Bladder microvascular endothelial cell (primary cell): ENCODE measurements at places on chromosomes 1 and 21. TPM values are rescaled to one million over a fixed set of nuclear protein-coding genes. Genes with fewer than 3 reads are reported as not detected.

CCDC181 gene
- not detected in 2 replicates for total RNA-seq

LRRN2 gene
- 0.19 TPM in 1 of 2 replicates, not detected in the other for total RNA-seq

RNU1-2 gene
- 509 and 6,751 TPM in 2 replicates for total RNA-seq

IL23R gene
- total RNA-seq = not detected in 2 replicates

PWP2 gene
- total RNA-seq = 1.1 and 4.7 TPM in 2 replicates

LCE1D gene
- total RNA-seq = not detected in 2 replicates

TRIM33 gene
- 13.6 and 38.1 TPM in 2 replicates for total RNA-seq

GBP6 gene
- total RNA-seq = not detected in 2 replicates

ERMAP gene
- total RNA-seq = 5.3 and 7.9 TPM in 2 replicates

LHX8 gene
- total RNA-seq = not detected in 2 replicates

TRIM67 gene
- not detected in 2 replicates for total RNA-seq

KANK4 gene
- total RNA-seq = not detected in 2 replicates

FMO1 gene
- not detected in 2 replicates for total RNA-seq

BGLAP gene
- total RNA-seq = 0.38 TPM in 1 of 2 replicates, not detected in the other

MAEL gene
- not detected in 2 replicates for total RNA-seq

NUP210L gene
- total RNA-seq = 0.06 and 0.16 TPM in 2 replicates

FAM151A gene
- not detected in 2 replicates for total RNA-seq

FAM72C gene
- total RNA-seq = 0.16 and 0.94 TPM in 2 replicates

PPP1R12B gene
- total RNA-seq = 4.9 and 17.5 TPM in 2 replicates

OR13G1 gene
- not detected in 2 replicates for total RNA-seq

PRELP gene
- total RNA-seq = not detected in 2 replicates

TRIM46 gene
- 1.6 and 4.5 TPM in 2 replicates for total RNA-seq

GBP7 gene
- not detected in 2 replicates for total RNA-seq

BRINP2 gene
- total RNA-seq = 0.06 TPM in 1 of 2 replicates, not detected in the other

NFASC gene
- total RNA-seq = under 0.01 and 0.06 TPM in 2 replicates

UMODL1 gene
- total RNA-seq = not detected in 2 replicates
